ENCODE measurements at places on chromosomes 1 and 21.

GRCh38 chr1:90881034-90881433, 140.8 kb downstream of the ZNF644 start:
- DNase-seq = no peak

DNA sequence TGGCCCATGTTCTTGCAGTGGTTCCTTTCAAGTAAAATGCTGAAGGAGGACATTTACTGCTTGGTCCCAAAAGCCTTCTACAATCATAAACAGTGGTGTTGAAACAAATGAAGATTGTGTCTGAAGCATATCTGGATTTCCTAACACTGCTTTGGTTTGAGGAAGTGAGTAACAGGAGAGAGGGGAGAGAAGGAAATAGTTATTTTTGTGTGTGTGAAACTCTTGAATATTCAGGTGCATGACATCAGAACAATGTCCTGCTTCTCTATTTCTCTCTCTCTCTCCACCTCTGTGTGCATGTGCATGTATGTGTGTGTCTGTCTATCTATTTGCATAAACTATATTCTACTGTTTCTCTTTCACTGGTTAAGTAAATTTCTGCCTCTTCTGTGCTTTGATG, 61.4 kb upstream of the TNFSF18 start:
- no peak for DNase-seq

DNA sequence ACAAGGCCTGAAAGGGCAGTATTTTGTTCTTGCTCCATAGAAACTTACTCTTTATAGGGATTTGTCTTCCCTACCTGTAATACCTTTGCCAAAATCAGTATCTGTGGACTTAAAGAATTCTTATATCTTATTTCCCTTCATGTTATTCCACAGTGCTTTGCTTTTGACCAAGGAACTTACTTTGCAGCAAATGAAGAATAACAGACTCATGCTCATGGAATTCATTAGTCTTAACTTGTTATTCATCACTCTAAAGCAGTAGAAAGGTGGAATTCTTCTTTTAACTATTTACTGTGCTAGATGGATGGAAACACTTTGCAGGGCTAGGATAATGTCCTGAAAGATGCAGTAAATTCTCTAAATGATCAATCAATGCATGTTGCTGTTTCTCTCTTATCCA, 45.9 kb downstream of the DUSP10 start:
- peak; percentile 47 for DNase-seq

DNA sequence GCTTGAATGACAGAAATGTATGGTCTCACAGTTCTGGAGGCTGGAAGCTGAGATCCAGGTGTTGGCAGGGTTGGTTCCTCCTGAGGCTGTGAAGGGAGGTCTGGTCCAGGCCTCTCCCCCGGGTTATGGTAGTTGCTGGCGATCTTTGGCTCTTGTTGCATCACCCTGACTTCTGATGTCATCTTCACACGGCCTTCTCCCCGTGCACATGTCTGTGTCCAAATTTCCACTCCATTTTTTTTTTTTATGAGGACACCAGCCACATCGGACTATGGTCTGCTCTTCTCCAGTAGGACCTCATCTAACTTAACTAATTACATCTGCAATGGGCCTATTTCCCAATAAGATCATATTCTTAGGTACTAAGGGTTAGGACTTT, 232.2 kb downstream of the KCNJ6 start:
- no peak for DNase-seq

- no peak for DNase-seq
Observed at GRCh38 chr1:70909262-70909822, 138.3 kb downstream of the PTGER3 start.

- no peak for DNase-seq
Observed at GRCh38 chr1:7915826-7916500, 24.7 kb downstream of the TNFRSF9 start.

DNA sequence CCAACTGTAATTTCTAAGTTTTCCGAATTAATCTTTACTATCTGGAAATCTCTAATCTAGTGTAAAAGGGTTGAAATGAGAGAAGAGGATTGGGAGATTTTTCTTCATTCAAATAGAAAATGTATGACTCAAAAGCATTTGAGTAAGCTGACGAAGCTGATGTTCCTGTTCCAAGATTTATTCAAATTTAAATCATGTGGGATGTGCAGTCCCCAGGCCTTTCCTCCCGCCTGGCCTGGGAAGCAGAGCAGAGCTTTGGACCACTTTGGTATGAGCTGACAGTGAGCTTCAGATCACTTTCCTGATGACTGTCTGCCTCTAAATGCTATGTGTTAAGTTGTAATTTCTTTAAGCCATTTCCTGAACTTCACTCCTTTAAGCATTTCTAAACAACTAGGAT, 192.0 kb downstream of the DHRS3 start:
- DNase-seq = peak; percentile 43

DNA sequence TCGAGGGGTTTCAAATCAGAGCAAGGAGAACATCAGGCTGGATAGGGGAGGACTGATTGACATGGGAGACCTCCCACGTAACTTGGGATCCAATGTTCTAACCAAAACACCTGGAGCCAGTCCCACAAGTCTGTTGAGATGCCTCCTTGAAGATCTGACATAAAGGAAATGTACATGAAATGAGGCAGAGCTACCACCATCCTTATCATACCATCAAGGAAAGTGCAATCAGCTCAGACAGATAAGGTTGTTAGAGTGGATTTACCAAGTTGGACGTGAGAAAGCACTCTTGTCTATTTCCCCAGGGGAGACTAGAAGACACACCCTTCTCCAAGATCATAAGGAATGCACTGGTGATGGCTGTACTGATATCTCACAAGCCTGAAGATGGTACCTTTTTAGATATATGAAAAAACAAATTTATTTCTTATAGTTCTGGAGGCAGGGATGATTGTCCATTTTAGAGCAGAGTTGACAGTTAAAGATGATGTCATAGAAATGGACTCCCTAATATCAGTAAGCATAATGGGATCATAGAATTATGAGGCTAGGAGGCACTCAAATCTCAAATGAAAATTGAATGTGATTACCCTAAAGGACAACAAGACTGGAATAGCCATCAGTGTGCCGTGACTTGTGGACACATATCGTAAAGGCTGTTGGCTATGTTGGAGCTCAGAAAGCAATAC, 129.1 kb upstream of the RAB4A start:
- DNase-seq = no peak

DNA sequence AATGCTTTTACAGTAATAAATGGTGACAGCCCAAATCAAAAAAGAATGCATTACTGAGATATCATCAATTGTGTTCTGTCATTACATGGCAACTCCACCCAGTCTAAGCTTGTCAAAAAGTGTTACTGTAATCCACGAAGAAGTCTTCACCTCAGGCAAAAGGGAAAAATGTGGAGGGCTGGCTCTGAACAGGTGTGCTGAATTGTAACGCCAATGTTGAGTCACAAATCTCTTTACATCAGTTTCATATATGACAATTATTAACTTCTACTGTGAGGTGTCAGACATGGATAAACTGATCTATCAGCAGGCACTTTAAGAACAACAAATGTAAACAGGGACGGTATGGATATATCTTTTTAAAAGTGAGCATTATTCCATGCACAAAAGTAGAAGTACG, 98.5 kb upstream of the DMRTA2 start:
- no peak for DNase-seq

DNA sequence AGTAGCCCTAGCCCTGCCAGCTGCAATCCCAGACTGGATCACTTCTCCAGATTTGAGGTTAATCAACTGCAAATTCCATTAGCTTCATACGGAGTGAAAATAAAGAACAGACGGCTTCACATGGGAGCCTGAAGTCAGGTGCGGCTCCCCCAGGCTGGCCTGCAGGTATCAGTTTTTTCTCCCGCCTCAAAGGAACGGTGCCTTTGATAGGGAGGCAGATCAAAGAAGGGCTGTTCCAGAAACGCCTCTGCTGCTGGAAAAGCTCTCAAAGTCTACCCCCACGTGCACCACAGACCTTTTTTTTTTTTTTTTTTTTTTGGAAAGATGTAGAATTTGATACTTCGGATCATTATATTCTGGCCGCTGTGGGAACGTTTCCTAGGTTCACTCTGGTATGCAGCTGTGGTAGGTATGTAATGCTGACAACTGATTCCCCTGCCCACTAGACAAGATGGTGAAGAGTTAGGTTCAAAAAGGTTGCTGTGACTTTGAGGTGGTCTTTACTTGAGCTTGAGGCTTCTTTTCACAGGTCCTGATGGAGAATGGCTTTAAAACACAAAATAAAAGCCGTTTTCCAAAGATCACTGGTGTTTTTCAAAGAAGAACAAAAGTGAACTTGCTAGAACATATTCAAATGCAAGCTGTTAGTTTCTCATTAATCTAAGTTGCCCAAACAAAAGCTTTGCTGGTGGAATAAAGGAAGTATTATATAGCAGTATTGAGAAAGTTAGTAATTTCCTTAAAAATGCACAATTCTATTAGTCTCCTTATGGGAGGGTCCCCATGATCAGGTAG, 189.0 kb upstream of the NFIA start:
- DNase-seq = no peak

GRCh38 chr1:22320587-22321344, 130.9 kb upstream of the ZBTB40 start:
- no peak for DNase-seq

- DNase-seq = no peak
Observed at GRCh38 chr1:6695868-6696267, 5.7 kb downstream of the DNAJC11 start.

GRCh38 chr1:200945111-200945510, 50.4 kb downstream of the INAVA start:
- no peak for DNase-seq

- DNase-seq = no peak
Observed at GRCh38 chr1:82116105-82116504, 315.4 kb downstream of the ADGRL2 start.

DNA sequence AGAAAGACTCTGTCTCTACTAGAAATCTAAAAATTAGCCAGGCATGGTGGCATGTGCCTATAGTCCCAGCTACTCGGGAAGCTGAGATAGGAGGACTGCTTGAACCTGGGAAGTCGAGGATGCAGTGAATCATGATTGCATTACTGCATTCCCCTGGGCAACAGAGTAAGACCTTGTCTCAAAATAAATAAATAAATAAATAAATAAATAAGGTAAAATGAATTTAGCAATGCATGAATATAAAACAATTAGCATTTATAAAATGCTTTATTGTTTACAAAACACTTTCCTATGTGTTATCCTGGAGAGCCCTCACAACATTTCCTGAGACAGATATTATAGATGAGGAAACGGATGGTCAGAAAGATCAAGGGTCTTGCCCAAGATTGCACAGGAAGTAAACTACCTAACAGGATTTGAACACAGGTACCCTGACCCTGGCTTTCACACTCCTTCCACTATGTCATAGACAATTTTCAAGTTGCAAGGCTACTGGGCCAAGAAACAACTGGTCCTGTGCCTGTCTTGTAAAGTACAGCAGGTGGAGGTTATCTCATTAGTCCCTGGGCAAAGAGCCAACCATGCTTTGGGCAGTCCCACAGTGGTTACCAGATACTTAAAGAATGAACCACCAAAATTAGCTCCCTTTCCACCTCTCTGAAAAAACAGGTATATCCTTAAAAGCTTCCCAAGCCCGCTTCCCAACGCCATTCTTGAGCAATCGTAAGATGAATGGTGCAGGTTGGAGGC, 15.4 kb upstream of the VSIG8 start:
- peak; percentile 32 for DNase-seq

DNA sequence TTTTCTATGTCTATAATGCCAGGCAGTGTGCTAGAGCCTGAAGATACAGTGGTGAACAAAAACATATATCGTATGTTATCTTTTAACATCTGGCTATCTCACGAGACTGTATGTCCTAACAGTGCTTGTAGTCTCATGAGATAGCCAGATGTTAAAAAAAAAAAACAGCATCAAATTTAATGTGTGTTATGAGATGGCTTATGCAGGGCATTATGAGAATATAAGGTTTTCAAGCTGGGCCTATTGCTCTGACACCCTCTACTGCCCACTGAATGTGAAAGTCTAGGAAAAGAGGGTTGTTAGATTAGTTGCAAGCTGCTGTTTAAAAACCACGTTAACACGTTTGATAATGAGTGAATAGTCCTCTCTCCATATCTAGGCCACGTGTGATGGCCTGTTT, 109.8 kb downstream of the CACHD1 start:
- DNase-seq = no peak

DNA sequence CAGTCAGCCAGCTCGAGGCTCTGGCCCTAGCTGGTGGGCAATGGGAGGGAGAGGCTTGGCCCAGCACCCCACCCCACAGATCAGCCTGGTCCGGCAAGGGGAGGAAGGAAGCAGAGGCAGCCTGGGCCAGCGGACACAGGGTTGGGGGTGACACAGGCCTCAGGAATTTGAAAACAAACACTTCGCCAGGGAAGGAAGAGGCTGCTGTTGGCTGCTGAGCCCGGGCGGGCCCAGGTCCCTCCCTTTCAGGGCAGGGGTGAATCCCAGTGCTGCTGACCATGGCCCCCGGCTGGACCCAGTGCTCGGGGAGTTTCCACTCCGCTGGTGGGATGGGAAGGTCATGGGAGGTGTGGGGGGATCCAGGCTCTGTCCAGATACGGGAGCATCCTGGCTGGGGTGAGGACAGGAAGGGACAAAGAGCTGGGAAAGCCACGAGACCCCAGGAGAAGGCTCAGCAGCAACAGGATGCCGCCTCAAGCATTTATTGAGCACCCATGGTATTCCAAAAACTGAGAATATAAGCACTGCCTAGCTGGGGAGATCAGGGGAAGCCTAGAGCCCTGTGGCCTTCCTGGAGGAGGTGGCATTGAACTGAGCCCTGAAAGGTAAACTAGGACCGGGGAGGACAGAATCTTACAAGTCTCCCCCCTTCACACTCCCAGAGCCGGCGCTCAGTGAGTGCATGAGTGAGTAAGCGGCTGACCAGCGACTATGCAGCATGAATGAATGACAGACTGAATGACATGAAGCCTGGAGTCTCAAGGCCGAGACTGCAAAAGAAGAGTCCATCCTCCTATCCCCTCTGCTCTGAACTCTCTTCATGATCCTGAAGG, 26.2 kb upstream of the EPHA2 start:
- DNase-seq = peak; percentile 96

GRCh38 chr1:218454700-218455282, 109.7 kb downstream of the TGFB2 start:
- peak; percentile 55 for DNase-seq

DNA sequence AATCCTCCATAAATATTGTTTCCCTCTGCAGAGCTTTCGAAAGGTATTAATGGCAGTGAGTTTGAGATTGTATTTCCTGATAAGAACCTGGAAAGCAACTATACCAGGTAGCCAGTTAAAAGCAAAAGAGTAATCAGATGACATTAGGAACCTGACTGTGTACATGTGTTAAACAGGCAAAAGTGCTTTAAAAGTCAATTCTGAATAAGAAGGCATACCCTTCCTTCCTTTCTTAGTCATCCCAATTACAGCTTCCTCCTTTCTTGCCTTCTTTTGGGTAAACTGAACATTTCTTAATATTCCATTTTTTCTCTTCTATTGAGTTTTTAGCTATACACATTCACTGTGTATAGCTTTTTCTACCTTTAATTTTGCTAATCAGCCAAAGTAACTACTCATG, 144.7 kb downstream of the ZNF281 start:
- DNase-seq = no peak

- no peak for DNase-seq
Observed at GRCh38 chr1:61424382-61424781, 300.6 kb downstream of the TM2D1 start.

DNA sequence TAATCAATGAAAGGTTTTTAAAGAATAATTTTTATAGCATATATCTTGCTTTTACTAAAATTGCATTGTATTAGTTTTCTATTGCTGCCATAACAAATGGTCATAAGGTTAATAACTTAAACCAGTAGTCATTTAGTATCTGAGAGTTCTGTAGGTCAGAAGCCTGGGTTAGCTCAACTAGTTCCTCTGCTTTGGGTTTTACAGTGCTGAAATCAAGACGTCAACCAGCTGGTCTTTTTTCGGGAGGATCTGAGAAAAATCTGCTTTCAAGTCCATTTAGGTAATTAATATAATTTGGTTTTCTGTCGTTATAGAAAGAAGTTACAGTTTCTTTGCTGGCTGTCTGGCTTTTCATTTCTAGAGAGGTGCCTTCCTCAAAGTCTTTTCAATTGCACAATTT, 577.7 kb downstream of the MRPL39 start:
- DNase-seq = no peak

Data from M059J (cell line).